ENCODE measurements at places on chromosomes 2 and 18.

- peak; percentile 61 for DNase-seq
Observed at GRCh38 chr2:169131587-169132512, 62.5 kb downstream of the DHRS9 start.

- no peak for DNase-seq
Observed at GRCh38 chr2:216059233-216059834, 22.3 kb downstream of the PECR start.

DNA sequence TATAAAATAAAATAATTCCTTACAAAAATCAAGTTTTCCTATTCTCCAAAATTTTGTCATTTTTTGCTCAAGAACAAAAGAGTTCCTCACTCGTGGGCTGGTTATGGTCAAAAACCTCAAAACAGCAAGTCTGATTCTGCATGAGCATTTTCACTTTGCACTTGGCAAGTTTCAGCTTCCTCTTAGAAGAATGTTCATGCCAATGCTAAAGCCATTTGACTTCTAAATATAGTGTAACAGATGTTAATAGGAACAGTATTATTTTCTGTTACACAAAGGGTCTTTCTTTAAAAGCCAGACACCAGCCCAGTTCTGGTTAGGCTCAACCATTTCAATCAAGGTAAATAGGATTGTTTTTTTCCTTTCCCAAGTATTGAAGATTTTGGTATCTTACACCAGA is 261.3 kb upstream of the CCDC68 start:
- no peak for DNase-seq

DNA sequence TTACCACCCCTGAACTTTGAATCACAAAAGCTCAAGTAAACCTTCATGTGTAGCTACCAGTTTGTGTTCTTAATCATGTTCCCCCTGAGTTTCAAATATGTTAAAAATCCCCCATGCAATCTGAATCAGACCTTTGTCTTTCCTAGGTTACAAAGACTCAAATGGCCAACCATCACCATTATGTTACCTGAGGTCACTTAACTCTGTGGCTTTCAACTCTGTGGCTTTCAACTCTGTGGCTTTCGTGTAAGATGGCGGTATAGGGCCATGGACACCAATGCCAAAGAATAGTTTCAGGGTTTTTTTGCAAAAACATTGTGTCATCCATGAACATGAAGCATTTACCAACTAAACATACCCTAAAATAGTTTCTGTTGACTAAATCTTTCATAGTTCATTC is 6.7 kb downstream of the ERMN start:
- no peak for DNase-seq

GRCh38 chr18:57768537-57769326 is 34.4 kb downstream of the ATP8B1 start:
- DNase-seq = no peak

GRCh38 chr2:45588158-45588829 is 22.8 kb downstream of the SRBD1 start:
- no peak for DNase-seq

DNA sequence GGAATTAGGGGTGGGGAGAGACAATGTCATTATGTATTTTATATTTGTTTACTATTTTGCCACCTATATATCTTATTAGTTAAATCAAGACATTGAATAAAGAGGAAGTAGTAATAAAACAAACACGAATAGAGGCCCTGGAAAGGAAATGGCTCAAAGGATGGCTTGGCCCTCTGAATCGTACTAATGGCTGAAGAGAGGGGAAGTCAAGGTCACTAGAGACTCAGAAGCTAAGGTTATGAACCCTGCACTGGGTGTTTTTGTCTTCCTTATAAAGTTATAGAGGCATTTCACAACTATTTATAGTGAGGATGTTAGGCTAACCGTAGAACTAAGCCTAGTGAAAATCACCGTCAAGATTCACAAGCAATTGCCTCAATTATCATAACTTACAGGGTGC is 685.9 kb downstream of the ARHGAP15 start:
- no peak for DNase-seq

Data from activated CD4-positive, alpha-beta T cell treated with anti-CD3 and anti-CD28 coated beads, Interleukin-2, Interleukin-4, amounts not matched to agents 100 ng/mL and 50 ng/mL, durations not matched to agents 16 hours and 8 hours (primary cell).